Left ventricle myocardium inferior (tissue), 1 donor: ENCODE measurements at places on chromosomes 2 and 18. TPM values are rescaled to one million over a fixed set of nuclear protein-coding genes. Genes with fewer than 3 reads are reported as not detected.
A peak's percentile ranks its signal among the peaks of the same experiment; 100 is the strongest.

DNA sequence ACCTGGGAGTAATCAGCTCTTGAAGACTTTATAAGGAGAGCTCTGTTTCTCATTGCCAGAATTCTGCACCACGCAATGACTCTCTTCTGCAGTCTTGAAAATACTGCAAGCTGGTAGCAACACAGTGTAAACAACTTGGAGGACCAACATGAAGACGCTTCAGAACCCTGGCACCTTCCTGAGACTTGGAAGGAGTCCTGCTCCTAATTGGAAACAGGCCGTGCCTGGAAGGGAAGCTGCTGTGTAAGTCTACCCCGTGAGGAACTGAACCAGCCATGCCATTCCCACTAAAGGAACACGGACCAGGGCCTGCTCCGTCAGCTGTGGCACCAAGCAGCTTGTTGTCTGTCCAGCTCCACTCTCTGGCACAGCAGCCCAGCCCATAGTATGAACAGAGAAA is 171.1 kb downstream of the PAX3 start:
- H3K4me1 ChIP-seq, result no peaks in the 10 kb centered on the region
- peaks cover 17% of the 10 kb centered on the region for H3K27me3 ChIP-seq
- no peaks in the 10 kb centered on the region for H3K36me3 ChIP-seq

- H3K4me1 ChIP-seq, result peaks cover 64% of the 10 kb centered on the region
- H3K27ac ChIP-seq, result no peak overlapping the region
- peaks cover 15% of the 10 kb centered on the region for H3K36me3 ChIP-seq
- H3K4me3 ChIP-seq, result no peak overlapping the region
- DNase-seq, result no peak
These were observed 387.1 kb downstream of the PTPRM start for GRCh38 chr18:7954238-7954637.

Gene AQP12B
- not detected for total RNA-seq

GRCh38 chr2:227115761-227116160 is 48.2 kb downstream of the COL4A4 start:
- no peaks in the 10 kb centered on the region for H3K4me1 ChIP-seq
- no peak overlapping the region for H3K4me3 ChIP-seq
- no peak overlapping the region for H3K27ac ChIP-seq
- H3K27me3 ChIP-seq, result no peaks in the 10 kb centered on the region
- H3K36me3 ChIP-seq, result peaks cover 20% of the 10 kb centered on the region

GRCh38 chr2:41932241-41933045 is 115.4 kb upstream of the PKDCC start:
- H3K27me3 ChIP-seq, result no peaks in the 10 kb centered on the region
- H3K27ac ChIP-seq, result peak overlapping the region; percentile 78
- no peaks in the 10 kb centered on the region for H3K36me3 ChIP-seq
- H3K4me3 ChIP-seq, result peak overlapping the region; percentile 32

DNA sequence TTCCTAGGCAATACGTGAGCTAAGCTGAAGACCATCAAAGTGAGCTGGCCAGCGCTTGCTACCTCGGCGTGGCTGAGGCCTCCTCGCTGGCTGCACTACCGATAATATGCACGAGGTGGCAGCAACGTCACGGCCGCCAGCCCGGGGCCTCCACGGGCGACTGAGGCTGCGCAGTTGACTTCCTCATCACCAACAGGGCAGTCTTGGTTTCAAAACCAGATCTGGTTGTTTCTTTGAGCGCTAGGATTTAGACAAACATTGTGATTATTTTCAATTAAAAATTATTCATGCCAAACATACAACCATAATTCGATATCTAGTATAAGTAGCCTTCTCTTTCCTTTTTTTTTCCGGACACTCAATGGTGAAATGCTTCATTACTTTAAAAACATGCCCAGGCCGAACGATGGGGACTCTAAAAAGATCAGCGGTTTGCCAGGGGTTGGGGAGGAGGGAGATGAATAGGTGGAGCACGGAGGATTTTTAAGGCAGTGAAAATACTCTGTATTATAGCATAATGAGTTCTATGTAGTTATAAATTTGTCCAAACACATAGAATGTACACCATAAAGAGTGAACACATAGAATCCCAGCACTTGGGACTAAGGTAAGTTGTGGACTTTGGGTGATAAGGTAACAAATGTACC is 52.0 kb downstream of the CYBRD1 start:
- peaks cover 13% of the 10 kb centered on the region for H3K27me3 ChIP-seq
- no peaks in the 10 kb centered on the region for H3K4me1 ChIP-seq
- H3K27ac ChIP-seq, result no peak overlapping the region
- no peaks in the 10 kb centered on the region for H3K36me3 ChIP-seq

DNA sequence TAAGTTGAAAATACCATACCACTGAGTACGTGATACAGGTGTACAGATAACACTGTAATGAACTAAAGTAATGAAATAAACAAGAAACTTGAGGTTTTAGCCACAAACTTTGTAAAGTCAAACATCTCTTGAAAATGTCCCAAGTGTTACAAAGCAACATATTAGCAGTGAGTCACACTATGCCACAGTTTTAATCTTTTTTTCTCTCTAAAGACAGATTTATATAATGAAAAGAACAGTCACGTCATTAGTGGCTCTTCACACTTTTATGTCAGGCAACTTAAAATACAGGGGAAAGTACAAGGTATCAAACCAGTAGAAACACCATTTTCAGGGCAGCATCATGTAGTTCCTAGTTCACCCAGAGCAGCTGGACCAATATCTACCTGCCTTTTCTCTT is 42.1 kb downstream of the RAPH1 start:
- no peak overlapping the region for H3K27ac ChIP-seq
- H3K4me1 ChIP-seq, result peaks cover 22% of the 10 kb centered on the region
- peaks cover 51% of the 10 kb centered on the region for H3K36me3 ChIP-seq
- DNase-seq, result no peak
- H3K4me3 ChIP-seq, result no peak overlapping the region

GRCh38 chr18:59846814-59847490 is 52.8 kb upstream of the PMAIP1 start:
- H3K27ac ChIP-seq, result no peak overlapping the region
- no peaks in the 10 kb centered on the region for H3K4me1 ChIP-seq
- H3K36me3 ChIP-seq, result no peaks in the 10 kb centered on the region

DNA sequence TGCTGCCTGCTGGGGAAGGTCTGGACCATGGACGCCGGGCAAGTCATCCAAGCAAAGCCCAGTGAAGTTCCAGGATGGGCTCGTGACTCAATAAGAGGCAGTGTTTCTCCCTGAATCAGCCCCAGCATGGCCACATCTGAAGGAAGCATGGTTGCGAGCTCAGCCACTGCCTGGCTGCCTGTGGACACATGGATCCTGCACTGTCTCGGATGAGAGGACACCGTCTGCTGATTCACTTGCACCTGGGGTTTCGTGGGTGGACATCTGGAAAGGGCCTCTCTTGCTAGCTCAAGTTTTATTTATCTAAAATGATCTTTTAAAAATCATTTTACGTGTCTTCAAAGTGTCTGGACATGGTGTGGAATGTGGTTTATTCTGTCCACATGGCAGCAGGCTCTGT is 224.8 kb upstream of the FN1 start:
- DNase-seq, result no peak
- no peaks in the 10 kb centered on the region for H3K27me3 ChIP-seq
- no peak overlapping the region for H3K27ac ChIP-seq
- no peaks in the 10 kb centered on the region for H3K36me3 ChIP-seq
- H3K4me1 ChIP-seq, result peaks cover 11% of the 10 kb centered on the region

DNA sequence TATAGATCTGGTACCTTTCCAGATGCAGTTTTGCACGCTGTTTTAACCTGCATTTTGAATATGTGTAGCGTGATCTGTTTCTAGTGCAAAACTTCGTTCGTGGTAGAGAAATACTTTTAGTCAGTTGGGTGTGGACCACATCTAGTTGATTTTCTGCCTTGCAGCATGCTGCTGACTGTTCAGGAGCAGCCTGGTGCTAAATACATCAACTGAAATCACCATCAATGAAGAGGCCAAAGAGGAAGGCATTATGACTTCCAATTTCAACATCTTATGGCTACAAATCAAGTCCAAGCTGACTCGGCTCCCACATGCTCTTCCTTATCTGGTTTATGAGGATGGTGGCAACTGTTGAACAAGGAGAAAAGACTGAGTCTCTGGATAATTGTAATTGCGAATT is 298.5 kb downstream of the ZNF521 start:
- no peaks in the 10 kb centered on the region for H3K4me1 ChIP-seq
- no peak overlapping the region for H3K4me3 ChIP-seq
- H3K27me3 ChIP-seq, result no peaks in the 10 kb centered on the region
- no peaks in the 10 kb centered on the region for H3K36me3 ChIP-seq

DNA sequence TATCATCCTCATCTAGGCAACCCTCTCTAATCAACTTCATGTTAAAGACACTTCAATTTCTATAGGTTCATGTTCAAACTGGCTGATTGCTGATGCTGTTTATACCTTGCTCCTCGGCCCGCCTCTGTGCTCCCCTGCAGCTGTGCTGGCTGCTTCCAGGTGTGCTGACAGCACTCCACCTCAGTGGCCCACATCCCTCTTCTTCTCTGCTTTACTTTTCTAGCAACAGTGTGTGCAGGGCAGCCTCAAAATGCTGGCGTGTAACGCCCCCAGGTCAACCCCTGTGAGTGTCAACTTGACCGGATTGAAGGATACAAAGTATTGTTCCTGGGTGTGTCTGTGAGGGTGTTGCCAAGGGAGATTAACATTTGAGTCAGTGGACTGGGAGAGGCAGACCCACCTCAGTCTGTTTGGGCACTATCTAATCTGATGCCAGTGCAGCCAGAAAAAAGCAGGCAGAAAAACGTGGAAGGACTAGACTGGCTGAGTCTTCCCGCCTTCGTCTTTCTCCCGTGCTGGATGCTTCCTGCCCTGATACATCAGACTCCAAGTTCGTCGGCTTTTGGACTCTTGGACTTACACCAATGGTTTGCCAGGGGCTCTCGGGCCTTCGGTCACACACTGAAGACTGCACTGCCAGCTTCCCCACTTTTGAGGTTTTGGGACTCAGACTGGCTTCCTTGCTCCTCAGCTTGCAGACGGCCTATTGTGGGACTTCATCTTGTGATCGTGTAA is 94.7 kb downstream of the COL6A3 start:
- H3K4me1 ChIP-seq, result peaks cover 67% of the 10 kb centered on the region
- no peaks in the 10 kb centered on the region for H3K27me3 ChIP-seq
- H3K27ac ChIP-seq, result peak overlapping the region; percentile 91
- no peak overlapping the region for H3K4me3 ChIP-seq
- no peak for DNase-seq

DNA sequence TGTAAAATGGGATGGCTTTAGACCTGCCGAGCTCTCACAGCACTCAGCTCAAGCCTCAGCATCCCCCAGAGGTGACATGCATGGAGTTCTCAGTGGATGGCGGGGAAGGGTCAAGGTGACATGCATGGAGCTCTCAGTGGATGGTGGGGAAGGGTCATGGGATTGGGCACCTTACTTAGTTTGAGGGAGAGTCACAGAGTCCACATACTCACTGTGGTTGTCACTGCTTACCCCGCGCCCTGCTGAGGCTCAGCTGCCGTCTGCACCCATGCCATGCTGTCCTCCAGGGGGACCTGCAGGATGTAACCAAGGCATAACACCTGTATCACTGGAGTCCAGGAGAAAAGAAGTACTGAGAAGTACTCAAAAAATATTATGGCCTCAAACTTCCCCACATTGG is 112.2 kb upstream of the TPO start:
- H3K27me3 ChIP-seq, result peaks cover 25% of the 10 kb centered on the region
- DNase-seq, result no peak
- no peaks in the 10 kb centered on the region for H3K36me3 ChIP-seq
- H3K4me1 ChIP-seq, result no peaks in the 10 kb centered on the region
- H3K27ac ChIP-seq, result no peak overlapping the region

GRCh38 chr18:73511771-73512503 is 635.7 kb downstream of the FBXO15 start:
- H3K4me3 ChIP-seq, result no peak overlapping the region
- H3K27ac ChIP-seq, result no peak overlapping the region
- H3K36me3 ChIP-seq, result no peaks in the 10 kb centered on the region
- H3K4me1 ChIP-seq, result no peaks in the 10 kb centered on the region

GRCh38 chr2:120699292-120699691 is 36.4 kb upstream of the GLI2 start:
- H3K27me3 ChIP-seq, result peaks cover 91% of the 10 kb centered on the region
- H3K27ac ChIP-seq, result no peak overlapping the region
- no peaks in the 10 kb centered on the region for H3K4me1 ChIP-seq
- no peak overlapping the region for H3K4me3 ChIP-seq
- H3K36me3 ChIP-seq, result no peaks in the 10 kb centered on the region

Gene CYB5A
- 105 TPM for total RNA-seq

DNA sequence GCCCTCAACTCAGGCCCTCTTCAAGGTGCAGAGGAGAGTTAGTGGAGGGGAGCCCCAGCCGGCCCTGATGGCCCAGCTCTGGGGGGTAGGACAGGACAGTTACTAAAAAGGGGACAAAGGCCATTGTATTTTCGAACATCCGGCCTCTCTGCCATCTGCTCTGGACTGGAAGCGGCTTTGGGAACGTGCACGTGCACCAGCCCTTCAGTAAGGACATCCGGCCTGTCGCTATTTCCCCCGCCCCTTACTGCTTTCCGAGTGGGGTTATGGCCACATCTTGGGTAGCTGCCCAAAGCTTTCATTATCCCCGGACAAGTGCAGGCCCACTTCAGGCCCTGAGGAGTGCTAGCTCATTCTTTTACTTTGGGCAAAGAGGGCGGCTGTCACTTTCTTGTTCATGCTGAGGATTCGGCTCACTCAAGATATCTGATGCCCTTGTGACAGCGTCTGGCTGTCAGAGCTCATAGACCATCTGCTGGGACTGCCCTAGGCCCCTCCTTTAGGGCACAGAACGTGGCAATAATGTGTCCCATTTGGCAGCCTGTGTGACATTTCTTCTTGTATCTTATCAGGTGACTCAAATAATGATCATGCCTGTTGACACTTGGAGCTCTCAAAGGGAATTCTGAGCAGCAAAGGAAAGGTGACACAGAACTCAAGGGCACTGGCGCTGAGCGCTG is 17.5 kb downstream of the SLC4A3 start:
- peaks cover 11% of the 10 kb centered on the region for H3K36me3 ChIP-seq
- H3K27me3 ChIP-seq, result peaks cover 10% of the 10 kb centered on the region
- H3K4me3 ChIP-seq, result peak overlapping the region; percentile 22
- H3K27ac ChIP-seq, result peak overlapping the region; percentile 97
- peak; percentile 69 for DNase-seq

DNA sequence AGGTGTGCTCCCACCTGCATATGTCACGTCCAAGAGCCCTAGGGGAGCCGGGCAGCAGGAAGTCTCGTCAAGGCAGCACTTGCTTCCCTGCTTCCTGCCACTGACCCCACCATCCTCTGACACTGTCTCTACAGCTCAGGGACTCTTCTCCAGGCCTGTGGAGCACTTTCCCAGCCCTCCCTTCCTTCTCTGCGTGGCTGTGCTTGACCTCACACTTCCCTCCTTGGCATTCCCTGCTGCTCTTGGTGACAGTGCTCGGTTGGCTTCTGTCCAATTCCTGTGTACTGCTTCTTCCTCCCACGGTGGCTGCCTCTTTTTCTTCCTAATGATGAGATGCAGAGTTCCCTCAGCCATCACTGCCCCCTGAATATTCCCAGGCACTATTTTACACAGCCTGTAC is 2.8 kb downstream of the CIDEA start:
- no peaks in the 10 kb centered on the region for H3K36me3 ChIP-seq
- DNase-seq, result no peak
- peaks cover 37% of the 10 kb centered on the region for H3K4me1 ChIP-seq
- no peak overlapping the region for H3K27ac ChIP-seq
- H3K4me3 ChIP-seq, result no peak overlapping the region
